ENCODE measurements at places on chromosomes 7 and 10.

DNA sequence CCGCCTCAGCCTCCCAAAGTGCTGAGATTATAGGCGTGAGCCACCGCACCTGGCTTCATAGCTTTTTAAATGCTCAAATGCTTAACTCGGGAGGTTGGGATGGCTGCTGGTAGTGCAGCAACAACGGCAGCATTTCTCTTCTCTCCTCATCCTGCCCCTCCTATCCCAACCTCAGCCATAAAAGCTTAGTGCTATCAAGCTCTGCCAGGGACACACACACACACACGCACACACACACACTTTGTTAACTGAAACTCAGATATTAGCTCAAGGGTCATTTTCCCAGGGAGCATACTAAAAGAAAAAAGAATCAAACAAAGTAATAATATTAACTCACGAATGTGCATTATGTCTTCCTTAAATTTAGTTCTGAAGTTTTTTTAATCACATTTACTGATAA lies 63.0 kb upstream of the HPS1 start:
- no peak for DNase-seq

GRCh38 chr10:49093922-49094321 lies 21.4 kb downstream of the VSTM4 start:
- no peak for DNase-seq

DNA sequence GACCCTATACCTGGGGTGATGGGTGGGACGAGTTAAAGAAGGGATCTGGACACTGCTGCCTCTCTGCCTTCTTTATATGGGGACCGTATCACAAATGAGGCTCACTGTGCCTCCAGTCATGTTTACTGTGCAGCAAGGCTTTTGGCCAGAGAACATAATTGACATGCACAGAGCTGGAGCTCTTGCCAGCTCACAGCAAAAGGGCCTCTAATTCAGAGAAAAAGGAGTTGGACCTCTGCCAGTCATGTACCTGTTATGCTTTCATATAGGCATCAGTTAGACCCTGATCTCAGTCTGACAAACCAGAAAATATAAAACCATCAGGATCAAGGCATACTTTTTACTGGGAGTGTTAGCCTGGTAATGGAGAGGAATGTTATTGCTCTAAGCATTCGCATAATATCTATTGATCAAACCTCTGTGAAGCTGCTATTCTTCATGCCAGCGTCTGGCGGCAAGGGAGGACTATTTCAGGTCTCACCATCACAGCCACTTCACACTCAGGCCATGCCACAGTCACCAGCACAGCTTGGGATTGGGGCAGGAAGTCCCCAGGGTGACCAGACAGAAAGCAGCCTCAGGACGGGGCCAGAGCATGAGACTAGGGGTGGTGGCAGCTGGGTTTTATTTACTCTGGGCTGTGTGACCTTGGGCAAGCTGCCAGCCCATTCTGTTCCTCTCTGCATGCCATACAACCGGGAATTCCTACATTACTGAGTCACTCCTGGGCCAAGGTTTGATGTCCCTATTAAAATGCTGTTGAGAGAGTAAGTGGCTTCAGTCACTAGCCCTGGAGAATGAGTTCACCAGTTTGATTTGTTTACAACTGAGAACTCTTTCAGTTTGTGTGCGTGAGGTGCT lies 90.1 kb downstream of the NPSR1 start:
- DNase-seq = peak; percentile 40

DNA sequence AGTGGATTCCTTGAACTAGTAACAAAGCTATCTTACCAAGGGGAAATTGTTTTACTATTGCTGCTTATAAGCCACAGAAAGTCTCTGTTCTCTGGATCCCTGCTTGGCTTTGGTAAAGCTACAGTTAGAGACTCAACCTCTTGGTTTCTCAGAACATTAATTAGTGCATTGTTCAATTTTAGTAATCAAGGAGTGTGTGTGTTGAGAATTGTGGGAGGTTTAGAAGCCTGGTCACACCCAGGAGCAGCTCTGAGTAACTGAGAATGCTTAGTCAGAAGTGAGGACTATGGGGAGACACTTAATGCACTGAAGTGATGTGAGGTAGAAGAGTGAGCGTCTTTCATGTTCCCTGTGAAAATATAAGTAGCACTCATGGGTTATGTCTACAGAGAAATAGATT lies 8.2 kb upstream of the ACTA2 start:
- no peak for DNase-seq

DNA sequence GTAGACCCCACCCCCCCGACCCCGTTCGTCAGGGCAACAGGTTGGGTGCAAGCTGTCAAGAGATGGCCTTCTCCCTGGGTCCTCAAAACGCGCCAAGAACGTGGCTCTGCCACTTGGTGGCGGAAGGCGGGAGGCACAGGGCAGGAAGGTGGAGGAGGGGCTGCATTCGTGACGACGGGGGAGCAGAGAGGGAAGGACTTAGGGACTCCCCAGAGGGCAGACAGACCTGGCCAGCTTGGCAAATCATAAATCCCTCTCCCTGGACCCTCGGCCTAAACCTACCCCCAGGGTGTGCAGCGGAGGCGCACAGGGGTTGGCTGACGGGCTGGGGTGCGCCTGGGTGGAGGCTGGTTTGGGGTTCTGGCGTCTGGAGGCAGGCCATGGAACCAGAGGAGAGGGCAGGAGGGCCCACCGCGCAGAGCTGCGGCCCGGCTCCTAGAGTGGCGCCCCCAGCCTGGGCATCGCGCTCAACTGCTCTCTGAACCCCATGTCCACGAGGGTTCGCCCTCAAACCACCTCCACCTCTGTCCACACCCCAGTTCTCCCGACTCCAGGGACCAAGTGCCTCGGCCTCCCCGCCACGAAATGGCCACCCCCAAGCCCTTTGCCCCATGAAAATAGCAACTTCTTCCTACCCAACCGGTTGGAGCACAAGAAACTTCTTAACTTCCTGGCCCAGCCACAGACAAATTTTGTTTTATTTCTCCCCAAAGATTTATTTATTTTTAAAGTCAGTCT lies 10.8 kb upstream of the GATA3 start:
- DNase-seq = no peak

GRCh38 chr7:51140199-51141164 lies 176.1 kb downstream of the COBL start:
- no peak for DNase-seq

DNA sequence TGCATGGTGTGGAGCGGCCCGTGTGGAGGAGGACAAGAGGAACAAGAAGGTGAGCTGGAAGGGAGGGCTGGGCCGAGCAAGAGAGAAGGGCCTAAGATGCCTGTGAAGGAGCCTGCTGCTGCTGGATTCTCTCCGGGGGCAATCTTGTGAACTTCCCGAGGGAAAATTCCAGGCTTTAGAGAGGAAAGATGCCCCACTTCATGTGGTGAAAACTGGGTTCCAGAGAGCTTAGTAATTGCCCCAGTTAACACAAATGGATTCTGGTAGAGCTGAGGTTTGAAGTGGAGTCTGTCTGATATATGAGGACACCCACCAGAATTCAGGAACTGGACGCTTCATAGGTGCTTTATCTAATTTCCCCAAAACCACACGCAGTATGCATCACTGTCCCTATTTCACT lies 114.1 kb upstream of the ZMIZ1 start:
- no peak for DNase-seq

DNA sequence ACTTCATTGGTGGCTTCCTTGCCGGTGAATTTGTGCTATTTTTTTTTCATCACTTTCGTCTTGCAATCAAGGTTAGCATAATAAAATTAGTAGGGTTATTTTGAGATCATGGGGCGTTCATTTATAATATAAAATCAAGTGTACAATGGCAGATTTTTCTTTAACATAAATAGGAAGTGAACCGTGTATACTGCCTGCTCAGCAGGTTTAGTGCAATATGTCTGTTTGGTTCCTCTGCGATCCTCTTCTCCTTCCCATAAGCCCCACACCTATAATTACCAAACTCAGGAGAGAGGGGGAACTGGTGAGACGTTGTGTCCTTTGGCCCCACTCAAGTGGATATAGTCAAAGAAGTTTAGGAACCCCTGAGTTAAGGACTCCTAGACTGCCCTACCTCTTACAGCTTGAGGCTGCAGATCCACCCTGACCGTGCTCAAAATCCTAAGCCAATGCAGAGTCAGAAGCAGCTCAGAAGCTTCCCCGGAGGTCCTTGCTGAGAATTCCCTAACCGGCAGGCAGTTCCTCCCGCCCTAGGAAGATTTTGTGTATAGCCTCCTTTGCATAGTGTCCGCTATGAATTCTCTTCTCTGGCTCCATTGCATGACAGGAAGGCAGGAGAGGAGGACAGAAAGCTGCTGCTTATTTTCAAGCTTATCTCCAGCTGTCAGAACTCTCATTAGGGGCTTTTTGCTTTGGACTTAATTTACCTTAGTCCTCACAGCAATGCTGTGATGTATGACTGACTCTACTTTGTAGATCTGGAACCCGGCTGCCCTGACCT lies 41.5 kb downstream of the PYROXD2 start:
- no peak for DNase-seq

- no peak for DNase-seq
Measured at GRCh38 chr10:25059990-25060389, 43.6 kb downstream of the THNSL1 start.

DNA sequence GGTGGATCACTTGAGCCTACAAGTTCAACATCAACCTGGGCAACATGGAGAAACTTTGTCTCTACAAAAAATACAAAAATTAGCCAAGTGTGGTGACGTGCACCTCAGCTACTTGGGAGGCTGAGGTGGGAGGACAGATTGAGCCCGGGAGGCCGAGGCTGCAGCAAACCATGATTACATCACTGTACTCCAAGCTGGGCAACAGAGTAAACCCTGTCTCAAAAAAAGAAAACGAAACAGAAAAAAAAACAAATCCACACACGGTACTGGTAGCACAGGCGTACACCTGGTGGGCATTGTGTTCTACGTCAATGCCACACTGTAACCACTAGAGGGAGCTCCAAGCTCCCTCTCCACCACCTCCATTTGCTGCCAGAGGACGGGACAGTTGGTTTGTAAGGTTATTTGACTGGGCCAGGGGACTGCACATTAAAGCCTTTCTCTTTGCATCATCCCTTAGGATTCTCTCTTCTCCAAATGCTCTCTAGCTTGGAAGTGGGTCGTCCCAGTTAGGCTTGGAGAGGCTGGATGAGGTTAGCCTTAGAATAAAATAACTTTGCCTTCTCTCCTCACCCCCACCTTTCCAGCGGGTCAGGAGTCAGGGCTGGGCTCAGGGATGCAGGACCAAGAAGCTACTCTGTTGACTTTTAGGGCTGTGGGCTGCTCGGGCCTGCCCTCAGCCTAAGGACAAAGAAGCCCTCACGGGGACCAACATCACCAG lies 130.8 kb downstream of the SORBS1 start:
- peak; percentile 75 for DNase-seq

DNA sequence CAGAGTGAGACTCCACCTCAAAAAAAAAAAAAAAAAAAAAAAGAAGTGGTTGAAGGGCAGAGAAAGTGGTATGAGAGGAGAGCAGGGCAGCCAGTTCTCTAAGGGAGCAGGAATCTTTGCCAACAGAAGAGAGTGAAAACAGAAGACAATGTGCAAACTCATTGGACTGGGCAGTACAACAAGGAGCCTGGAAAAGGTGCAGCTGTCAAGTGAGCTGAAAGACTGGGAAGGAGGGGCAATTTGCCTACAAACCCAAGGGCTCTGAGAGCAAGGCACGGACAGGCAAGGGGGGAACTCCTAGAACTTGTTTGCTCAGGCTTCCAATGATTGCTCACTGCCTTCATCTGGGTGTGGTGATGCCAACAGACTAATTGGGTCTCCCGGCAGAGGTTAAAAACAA lies 9.5 kb downstream of the ACTR1A start:
- no peak for DNase-seq

DNA sequence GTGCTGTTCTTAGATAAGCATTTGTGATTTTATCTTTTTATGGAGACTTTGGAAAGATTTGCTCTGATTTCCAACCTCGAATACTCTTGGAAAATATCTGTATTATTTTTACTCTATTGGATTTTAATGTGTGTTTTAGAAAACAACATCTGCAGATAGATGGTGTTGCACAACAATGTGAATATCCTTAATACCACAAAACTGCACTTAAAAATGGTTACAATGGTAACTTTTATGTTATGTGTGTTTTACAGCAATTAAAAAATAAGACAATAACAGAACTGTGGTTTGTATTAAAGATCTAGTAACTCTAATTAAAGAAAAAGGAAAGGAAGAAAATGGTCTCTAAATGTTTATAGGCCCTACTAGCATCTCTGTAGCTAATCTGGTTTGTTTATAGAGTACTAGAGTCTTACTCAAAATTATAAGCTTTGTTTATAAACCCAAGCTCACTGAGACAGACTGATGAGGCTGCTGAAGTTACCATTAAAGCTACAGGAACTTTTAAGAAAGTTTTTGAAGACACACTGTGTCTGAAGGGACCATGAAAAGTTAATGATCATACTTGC lies 74.6 kb upstream of the CC2D2B start:
- DNase-seq = no peak

DNA sequence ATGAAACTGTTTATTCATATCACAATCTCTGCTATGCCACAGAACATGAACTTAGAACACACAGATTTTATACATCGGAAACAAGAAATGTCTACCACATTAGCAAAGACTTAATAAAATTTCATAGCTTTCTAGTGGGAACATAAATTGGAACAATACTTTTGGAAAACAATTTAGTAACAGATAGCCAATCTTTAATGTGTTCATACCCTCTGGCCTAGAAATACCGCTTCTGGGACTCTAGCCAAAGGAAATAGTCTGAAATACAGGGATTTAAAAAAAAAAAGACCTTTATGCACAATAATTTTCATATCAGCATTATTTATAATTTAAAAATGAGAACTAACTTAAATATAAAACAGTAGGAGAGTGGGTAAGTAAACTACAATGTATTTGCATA lies 168.5 kb downstream of the PLXNA4 start:
- DNase-seq = no peak

DNA sequence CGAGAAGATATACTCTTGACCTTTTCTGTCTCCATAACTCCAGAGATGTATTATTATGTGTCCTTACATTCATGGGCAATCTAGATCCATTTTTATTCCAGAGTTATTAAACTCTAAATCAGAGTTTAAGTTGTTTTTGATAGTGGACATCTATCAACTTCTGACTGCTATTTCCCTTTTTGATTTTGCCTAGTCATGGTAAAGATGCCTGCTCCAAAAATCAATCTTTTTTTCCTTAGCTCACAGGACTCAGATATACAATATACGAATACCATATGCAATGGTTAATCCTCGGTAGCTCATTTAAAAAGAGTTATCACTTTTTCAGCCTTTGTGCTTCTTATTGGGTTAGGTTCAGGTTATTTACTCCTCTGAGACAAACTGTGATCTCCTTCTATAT lies 15.8 kb upstream of the ZEB1 start:
- DNase-seq = no peak

All from femur (tissue), 1 donor.